Activated naive CD4-positive, alpha-beta T cell (primary cell): ENCODE measurements at places on chromosomes 5 and 9.

GRCh38 chr9:109640580-109641371 lies 139.2 kb upstream of the PALM2AKAP2 start:
- DNase-seq: no peak

DNA sequence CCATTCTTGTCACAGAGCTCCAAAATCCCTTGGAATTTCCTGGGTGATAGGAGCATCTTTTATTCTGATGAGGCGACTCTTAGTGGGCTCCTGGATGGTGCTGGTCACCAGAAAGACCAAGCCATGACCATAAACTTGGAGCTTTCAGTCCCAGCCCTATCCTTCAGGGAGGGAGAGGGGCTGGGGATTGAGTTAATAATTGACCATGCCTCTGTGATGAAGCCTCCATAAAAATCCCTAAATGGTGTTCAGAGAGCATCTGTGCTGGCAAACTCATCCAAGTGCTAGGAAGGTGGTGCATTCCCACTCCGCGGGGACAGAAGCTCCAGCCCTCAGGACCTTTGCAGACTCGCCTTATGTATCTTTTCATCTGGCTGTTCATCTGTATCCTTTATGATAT lies 28.7 kb downstream of the MCCC2 start:
- DNase-seq: no peak

DNA sequence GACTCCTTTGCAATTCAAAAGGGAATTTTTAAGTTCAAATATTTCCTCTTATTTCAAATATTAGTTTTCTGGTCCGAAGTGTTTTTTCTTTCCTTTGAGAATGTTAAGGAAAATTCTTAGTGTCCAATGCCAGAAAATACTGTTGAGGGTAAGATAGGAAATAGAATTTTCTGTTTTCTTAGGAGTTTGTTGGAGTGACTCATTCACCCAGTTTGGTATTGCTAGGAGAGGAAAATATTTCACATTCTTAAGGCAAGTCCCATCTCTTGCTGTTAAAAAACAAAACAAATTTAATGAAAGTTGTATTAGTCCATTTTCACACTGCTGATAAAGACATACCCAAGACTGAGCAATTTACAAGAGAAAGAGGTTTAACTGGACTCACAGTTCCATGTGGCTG lies 349.2 kb upstream of the ADAMTSL1 start:
- DNase-seq: no peak

DNA sequence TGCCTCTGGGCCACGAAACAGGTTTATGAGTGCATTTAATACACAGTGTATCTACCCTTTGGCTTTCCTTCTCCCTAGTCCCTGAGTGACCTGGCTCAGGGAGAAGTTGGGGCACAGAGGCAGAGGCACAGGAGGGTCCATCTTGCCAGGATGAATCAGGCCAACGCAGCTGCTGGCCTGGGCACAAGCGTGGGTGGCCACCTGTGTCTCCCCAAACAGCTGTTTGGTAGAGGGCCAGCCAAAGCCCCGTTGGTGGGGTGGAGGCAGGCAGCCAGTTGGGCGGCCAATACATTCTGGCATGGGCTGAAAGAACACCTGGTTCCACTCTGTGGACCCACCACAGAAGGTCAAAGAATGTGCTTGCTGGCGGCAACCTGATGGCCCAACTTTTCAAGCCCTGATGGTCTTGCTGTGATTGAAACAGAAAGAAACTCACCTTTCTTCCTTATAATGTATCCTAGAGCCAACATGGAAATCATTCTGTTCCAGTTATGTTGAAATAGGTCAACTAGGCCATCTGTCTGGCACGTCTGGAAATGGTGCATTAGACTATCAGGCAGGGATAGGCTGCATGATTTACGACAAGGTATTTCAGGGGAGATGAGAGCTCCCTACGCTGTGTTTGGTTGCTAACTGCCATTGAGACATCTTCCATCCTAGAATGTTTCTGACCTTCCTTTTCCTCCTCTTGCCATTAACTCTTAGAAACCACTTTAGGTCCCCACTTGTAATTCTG lies 337.4 kb downstream of the ADAMTS6 start:
- no peak for DNase-seq

DNA sequence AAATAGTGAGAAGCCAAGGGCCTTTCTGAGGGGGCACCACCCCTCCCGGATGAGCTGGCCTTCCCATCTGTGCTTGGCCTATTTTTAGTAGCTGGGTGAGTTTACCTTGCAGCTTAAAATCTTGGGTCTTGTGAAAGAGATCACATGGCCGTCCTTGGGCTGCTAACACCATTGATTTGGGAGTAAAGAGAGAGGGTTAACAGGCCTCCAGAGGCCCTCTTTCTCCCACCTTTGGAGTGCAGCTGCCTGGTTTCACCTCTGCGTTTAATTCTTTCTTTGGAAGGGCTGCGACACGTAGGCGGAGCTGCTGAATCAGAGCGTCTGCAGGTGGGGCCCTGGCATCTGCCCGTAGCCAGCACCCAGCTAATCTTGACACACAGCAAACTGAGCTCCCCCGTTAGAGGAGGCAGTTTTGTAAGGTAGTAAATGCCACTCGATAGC lies 12.8 kb downstream of the OLFM1 start:
- DNase-seq: no peak

GRCh38 chr9:13675638-13676000 lies 396.1 kb upstream of the MPDZ start:
- no peak for DNase-seq

GRCh38 chr5:74272024-74272775 lies 368.3 kb downstream of the ENC1 start:
- DNase-seq: no peak

DNA sequence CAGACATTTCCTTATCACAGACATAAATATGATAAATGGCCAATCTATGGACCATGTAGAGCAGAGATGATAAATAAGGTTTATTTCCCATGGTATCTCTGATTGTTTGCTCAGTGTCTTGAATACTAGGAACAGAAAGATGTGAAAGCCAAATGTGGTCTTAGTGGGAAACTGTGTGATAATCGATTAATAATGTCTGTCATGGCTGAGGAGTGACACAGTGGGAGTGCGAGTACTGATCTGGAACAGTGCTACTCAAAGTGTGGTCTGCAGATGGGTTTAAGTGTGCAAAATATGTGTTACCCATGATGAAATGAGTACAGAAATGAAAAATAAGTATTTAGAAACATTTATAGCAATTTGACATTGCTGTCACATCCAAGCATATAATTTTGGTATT lies 92.5 kb downstream of the PTTG1 start:
- no peak for DNase-seq

DNA sequence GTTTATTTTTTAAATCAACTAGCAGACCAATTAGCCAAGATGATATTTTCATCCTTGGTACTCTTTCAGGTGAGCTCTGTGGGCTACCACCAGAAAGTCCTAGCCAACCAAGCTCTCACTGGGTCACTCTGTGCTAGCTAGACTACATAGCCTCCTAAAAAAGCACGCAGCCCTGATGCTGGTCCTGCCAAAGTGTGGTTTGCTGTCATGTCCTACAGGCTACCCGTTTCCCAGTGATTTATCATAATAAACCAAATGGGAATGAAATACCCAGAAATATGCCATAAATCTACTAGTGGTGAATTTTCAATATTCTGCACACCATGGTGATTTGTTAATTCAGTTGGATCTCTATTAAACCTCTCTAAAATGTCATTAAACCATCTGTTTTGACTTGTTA lies 481.4 kb downstream of the RAB3C start:
- DNase-seq: no peak

- no peak for DNase-seq
Observed at GRCh38 chr5:32708949-32709348, 2.2 kb upstream of the NPR3 start.

DNA sequence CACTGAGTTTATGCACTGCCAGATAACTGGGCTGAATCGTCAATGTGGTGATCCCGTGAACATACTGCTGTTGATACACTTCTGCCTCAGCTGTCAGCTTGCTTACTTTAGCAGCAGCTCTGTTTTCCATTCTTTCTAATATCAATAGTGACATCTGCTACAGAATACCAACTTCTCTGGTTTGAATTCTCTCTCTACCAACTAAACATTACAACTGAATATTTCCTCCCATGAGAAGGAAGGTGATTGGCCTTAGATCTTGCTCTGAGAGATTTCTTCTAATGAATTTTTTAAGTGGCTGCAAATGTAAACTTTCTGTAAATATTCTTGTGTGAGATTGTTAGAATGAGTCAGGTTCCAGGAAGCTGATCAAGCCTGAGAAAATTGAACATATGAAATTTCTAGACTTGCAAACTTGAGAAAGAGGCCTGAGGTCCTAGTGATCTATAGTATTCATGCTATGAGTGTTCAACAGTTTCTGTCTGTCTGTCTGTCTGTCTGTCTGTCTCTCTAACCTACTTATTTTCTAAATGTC lies 205.5 kb upstream of the CDKN2B start:
- no peak for DNase-seq

DNA sequence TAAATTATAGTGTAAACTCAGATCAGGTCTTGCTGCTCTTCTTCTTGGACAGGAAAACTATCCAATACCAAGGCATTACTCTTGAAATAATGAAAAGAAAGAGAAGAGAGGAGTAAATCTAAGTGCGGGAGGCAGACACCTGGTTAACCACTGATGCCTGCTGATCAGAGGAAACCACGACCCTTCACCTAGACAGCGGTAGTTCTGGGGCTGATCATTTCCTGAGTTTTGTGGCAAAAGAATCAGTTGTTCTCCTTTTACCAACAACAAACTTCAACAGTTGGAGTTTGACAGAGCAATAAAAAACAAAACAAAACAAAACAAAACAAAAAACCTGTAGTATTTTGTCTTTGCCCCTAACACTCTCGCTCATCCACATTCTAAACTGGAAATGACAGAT lies 3.0 kb downstream of the RLN1 start:
- no peak for DNase-seq

- no peak for DNase-seq
Observed at GRCh38 chr9:134791009-134791408, 89.6 kb upstream of the FCN2 start.
